Mesenteric fat pad (tissue), 1 donor: ENCODE measurements at places on chromosomes 2 and 18. TPM values are rescaled to one million over a fixed set of nuclear protein-coding genes. Genes with fewer than 3 reads are reported as not detected.

ARHGAP15 gene
- 11.6 TPM for total RNA-seq

KYNU gene
- 12.0 TPM for total RNA-seq

CNGA3 gene
- 1.1 TPM for total RNA-seq

TMEM247 gene
- not detected for total RNA-seq

HS6ST1 gene
- total RNA-seq: 38.4 TPM

CCDC150 gene
- 1.3 TPM for total RNA-seq

GATA6 gene
- total RNA-seq: 26.6 TPM

SPIRE1 gene
- 39.8 TPM for total RNA-seq

REG3A gene
- total RNA-seq: 3.3 TPM
